CD4-positive, alpha-beta T cell treated with Interleukin-6 for 4 hours (primary cell): ENCODE measurements at places on chromosomes 4 and X.

DNA sequence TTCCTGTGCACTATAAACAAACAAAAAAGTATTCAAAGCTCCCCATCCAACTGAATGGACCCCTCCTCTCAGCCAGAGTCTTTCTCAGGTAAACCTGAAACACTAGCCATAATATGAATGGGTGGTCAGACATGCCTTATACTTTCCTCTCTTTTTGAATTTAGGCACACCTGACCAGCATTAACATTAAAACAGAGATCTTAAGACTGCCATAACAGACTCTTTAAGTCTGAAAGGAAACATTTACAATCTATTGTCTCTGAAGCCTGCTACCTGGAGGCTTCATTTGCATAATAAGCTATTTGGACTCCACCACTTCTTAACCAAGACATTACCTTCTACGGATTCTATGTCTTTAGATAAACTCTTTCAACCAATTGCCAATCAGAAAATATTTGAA is 56.9 kb upstream of the SPIN4 start:
- DNase-seq, result no peak

DNA sequence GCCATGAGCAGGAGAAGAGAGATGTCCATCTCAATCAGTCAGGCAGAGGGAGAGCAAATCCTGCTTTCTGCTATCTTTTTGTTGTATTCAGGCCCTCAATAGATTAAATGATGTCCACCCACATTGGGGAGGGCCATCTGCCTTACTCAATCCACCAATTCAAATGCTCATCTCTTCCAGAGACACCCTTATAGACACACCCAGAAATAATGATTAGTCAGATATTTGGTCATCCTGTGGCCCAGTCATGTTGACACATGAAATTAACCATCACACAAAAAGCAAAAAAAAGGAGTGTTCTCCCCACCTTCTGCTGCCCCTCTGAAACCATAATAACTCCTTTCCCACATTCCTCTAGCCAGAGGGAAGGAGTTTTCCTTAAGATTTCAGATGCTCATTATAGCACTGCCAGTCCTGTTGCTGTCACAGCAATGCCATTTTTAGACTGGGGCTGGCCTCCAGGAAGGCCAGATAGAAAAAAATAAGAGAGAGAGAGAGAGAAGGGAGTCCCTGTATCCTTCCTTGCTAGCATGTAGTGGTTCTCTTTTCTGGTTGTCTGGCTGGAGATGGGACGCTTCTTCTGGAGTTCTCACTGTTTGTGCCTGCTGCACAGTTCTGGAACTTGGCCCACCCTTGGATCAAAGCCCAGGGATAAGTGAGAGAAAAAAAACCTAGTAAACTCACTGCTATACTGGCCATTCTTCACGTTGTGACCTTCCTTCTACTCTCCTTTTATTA is 177.7 kb downstream of the RBM46 start:
- no peak for DNase-seq

DNA sequence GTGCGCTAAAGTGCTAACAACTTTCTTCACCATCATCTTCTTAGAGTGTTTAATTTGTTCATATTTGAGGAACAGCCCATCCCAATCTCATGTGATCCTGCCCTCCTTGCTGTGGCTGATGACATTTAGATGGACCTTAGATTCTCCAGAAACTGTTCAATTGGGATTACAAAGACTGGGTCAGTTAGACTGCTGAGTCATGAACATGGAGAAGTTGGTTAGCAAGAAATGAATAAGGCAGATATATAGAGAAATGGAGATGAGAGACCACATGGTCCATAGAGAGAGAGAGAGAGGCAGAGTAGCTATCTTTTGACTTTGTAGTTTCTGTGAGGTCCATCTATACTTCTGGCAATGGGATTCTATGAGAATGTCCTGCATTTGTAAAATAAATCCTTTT is 275.9 kb downstream of the GLUD2 start:
- no peak for DNase-seq

GRCh38 chr4:146495269-146495668 is 26.5 kb downstream of the SLC10A7 start:
- DNase-seq, result no peak

DNA sequence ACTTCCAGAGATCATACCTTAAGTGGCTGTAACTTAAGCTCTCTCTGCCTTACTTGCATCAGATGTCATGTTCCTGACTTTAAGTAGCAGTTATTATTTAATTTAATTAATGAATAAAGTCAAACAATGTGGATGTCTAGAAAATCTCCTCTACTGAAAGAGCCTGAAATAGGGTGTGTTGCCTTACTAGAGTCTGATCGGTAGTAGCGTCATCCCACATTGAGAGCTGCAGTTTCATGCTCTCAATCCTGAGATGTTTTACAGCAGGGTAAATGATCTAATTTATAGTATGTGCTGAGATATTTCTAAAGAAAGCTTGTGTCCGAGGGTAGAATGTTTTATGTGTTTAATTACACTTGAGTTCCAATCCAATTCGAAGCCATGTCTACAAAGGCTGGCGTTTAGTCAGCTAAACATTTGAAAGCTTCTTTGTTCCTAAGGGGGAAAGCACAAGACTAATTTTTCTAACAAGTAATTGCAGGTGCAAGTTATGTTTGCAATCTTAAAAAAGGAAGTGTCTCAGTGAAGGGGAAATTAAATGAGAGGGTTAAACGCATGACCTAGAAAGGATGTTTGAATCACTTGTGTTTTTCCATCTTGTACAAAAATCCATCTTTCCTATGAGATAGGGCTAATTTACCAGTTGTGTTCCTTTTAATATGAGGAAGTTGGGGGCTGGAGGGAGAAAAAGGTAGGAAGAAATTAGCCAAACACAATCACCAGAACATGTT is 391.0 kb upstream of the MAGEB2 start:
- DNase-seq, result no peak

DNA sequence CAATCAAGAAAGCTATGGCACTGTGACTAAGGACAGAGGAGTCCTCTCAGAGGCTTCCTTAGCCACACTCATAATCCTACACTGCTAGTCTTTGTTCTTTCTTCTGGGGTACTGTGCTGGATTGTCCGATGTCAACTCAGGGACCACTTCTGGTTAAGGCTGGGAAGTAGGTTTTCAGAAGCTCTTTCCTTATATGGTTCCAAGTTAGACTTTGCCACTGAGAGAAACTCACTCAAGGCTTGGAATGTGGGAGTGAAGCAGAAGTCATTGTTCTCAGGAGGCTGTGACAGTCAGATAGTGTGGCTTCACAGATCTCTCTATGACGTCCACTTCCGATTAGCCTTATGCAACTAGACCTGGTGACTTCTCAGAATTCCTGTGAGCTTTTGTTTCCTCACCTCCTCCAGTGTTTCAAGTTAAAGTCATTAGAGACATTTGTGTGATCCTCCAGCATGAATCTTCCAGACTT is 317.3 kb upstream of the F9 start:
- DNase-seq, result no peak

- no peak for DNase-seq
Measured at GRCh38 chr4:5378002-5378401, 326.7 kb downstream of the STK32B start.

GRCh38 chr4:26821677-26822503 is 38.8 kb upstream of the STIM2 start:
- no peak for DNase-seq

GRCh38 chrX:142613403-142613802 is 408.3 kb upstream of the MAGEC2 start:
- DNase-seq, result no peak

GRCh38 chr4:105120626-105121025 is 26.1 kb upstream of the TET2 start:
- no peak for DNase-seq

DNA sequence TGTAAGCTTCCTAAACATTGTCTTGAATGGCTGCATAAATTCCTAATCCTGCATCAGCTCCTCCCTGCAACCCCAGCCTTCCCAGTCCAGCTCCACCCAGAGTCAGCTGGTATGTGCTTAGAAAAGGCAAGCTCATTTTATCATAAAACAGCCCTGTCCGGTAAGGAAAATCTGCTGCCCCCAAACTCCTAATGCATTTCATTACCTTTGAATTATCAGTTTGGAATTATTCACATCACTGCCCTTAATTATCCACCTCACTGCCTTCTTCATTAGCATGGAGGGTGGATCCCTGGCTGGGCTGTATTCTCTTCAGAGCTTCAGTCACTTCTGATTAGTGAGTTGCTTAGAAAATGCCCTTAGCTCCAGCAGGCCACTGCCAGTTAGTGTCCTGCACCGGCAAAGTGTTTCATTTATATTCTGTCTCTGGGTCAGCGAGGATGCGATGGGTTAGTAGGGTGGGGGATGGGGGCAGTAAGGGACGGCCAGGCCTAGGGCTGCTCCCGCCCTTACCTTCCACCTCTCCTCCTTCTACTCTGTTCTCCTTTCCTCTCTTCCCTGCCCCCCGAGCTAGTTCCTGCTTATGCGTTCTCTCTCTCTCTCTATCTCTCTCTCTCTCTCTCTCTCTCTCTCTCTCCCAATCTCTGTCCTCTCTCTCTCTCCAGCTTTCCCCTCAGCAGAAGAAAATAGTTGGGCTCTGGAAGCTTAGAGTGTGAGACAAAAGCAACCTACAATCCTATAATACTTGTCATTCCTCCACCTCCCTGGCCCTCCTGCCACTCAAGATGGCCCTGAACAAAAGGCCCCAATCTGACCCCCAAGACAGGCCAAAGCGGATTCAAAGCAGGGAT is 174.8 kb upstream of the KLF3 start:
- DNase-seq, result no peak

DNA sequence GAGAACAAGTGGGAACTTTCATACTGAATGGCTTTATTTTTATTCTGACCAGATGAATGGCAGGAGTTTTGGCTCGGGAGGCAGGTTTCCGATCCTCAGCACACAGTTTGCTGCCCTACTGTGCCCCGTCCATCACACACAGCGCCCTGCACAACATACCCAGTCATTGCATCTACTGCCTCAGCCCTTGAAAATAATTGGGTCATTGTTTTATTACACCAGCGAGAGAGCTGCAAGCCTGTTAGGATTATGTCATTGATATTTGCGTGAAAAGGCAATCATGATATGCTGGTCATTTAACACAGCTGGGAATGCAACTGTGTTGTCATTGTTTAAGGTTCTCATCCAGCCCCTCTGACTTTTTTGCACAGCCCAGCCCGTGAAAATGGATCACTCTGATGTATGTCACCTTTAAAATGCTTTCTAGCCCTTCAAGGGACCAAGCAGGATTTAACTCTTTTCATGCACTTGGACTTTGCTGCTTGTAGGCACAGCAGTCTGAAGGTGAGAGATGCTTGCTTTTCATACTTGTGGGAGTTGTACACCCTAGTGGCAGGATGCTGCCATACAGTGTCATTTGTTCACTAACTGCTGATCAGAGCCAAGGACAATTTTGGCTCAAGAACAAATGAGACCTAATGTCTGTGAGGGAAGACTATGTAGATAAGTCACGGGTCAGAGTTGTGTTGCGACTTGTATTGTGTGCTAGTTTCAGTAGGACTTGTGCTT is 62.3 kb downstream of the RTL9 start:
- no peak for DNase-seq

DNA sequence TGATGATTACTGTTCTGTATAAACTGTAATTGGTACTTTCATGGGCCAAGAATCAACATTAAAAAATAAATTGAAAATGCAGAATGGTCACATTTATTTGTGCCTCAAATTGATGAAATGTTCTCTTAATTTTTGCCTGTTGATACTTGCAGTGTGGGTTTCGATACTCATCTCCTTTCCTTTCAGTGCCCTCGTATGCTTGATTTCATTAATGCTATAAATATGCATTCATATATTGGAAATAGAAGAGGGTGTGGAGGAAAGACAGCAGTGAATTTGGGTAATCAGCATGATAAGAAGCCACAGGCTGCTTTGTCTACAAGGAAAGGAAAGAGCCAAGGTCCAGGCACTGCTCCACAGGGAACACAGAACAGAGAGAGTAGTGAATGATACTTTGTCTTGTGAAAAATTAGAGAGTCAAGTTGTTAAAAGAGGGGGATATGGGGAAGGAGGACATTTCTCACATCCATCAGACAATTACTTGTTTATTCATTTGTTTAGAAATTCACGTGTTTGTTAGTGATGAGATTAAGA is 1.0 kb upstream of the DDX60 start:
- DNase-seq, result no peak

GRCh38 chr4:182711211-182711610 is 206.0 kb downstream of the DCTD start:
- no peak for DNase-seq

GRCh38 chrX:155718972-155719586 is 106.3 kb upstream of the TMLHE start:
- DNase-seq, result no peak

DNA sequence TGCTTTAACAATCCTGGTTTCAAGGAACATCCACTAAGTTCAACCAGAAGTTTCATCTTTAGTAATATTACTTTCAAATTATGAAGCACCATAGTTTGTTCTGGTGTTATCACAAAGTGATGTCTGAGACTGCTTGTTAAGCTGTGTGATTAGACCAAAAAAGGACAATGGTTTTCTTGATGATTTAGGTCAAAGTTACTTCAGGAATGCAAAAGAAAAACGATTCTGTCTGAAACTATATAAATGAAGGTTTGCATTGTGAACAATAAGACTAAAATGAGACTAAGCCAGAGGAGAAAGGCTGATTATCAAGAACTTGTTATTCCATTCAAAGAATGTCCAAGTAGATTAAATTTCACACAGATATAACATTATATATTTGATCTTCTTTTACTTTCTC is 122.4 kb upstream of the ETNPPL start:
- no peak for DNase-seq

DNA sequence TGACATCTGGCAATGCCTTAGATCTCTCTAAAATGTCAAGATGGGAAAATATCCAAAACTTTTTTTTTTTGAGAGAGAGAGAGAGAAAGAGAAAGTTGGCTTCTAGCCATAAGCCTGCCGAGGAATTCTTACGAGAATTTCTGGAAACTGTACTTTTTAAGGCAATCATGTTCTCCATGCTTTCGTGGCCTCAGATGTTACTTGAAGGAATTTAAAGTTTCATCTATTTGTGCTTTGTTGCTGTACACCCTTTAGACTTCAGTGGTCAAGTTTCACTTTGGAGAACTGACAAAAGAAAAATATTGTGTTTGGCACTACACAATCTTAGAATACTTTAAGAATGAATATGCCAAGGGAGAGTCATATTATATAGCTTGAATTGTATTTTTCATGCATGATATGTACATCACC is 53.9 kb downstream of the FAT4 start:
- DNase-seq, result no peak

GRCh38 chrX:48714573-48714972 is 18.0 kb downstream of the SUV39H1 start:
- DNase-seq, result no peak

DNA sequence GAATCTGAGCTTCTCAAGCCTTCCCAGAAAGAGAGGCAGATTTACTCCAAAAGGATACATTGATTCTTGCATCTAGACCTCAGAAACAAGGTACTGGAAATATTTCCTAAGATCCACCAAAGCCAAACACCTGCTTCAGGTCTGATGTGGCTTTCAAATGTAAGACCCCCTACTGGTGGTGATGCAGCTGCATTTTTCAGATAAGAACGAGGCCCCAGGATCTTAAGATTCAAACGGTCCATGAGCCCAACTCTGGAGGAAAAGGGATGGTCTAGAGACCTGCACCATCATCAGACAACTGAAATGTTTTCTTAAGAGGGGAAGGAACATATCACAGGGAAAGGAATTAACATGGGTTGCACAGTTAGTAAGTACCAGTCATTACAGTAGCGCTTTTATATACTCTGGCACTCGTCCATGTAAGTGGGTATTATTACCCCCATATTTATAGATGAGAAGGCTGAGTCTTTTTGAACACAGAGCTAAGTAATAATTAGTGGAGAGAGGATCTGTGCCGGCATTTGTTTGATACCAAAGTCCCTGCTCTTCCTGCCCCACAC is 73.7 kb downstream of the LEF1 start:
- no peak for DNase-seq

- DNase-seq, result no peak
Measured at GRCh38 chr4:86596807-86597206, 2.7 kb downstream of the PTPN13 start.
